ENCODE measurements at places on chromosomes 2 and 18.

DNA sequence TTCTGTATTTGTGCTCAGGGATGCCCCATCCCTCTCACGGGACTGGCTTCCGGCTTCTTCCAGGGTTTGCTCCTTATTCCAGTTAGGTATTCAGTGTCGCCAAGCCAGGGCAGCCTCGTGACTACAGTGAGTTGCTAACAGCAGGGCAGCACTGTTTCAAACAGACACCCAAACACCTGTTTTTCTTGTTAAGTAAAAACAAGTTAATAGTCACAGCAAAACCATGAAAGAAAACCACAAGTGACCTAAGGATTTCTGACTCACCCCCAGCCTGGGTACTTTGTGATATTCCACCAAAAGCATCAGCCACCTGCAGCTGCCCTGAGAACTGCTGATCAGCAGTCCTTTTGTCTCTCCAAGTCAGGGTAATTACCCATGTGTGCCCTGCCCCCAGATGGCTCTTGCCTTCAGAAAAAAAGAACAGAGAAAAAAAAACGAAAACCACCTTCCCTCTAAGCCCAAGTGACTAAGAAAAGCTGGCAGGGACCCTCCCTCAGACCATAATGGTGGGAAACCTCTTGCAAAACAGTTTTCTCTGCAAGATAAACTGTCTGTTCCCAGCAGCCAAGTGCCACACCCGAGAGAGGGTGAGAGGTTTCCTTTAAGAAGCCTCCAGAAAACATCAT lies 178.2 kb downstream of the ANAPC1 start:
- peak; percentile 69 for DNase-seq

DNA sequence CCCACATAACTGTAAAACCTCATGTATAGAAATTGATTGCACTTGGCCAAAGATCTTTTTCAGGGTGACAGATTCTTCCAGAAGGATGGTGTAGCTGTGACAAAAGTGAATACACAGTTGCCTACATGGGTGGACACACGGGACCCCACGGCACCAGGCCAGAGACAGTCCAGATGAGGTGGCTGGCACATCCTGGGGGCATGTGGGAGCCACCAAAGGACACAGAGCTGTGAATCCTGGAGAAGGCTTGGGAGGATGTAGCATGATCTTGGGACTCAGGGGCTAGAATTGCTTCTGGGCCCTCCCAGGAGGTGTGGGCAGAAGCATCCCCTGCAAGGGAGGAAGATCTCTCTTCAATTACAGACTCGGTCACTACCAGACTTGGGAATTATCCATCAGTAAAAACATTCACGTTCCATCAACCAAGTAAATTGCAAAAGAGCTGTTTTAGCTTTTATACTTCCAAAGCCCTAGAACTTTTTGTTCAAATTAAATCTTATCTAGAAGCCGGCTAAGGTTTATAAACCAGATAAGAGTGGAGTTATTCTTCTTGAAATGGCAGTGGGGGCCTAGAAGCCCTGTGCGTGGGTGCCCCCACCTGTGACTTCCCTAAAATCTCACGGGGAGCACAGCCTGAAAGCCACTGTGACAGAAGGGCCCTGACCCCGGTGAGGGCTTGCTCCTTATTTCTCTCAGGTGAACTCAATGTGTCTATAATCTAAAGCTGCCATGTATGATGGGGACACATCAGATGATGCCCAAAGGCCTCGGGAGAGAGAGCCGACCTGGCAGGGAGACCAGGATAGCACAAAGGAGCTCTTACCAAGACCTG lies 81.7 kb downstream of the SEPTIN10 start:
- no peak for DNase-seq

GRCh38 chr18:22503803-22504202 lies 86.1 kb upstream of the CTAGE1 start:
- DNase-seq: no peak

GRCh38 chr2:138090330-138090729 lies 126.1 kb downstream of the HNMT start:
- DNase-seq: no peak

DNA sequence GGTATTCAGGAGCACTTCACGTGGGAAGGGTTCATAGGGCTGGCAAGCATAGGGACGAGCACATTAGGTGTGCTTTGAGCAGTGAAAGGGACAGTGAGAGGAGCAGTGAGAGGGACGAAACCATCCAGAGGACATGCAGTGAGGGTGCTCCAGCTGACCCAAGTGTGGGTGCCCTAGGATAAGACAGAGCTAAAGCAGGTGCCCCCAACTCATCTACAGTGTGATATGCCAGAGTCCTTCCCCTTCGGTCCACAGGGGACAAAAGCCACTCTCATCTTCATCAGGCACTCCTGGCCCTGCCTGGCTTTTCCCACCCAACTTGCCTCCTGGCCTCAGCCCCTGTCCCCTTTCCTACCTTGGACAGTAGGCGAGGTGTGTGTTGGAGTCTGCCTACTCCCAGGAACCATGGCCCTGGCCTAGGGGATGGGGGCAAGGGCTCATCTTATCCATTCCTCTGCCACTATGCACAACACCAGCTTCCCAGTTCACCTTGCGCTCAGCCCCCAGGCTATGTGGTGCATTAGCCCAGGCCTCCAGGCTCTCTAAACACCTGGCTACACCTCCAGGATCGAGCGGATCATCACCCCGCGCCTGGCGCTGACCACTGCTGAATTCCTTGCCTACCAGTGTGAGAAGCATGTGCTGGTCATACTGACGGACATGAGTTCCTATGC lies 16.1 kb upstream of the ANKRD53 start:
- no peak for DNase-seq

DNA sequence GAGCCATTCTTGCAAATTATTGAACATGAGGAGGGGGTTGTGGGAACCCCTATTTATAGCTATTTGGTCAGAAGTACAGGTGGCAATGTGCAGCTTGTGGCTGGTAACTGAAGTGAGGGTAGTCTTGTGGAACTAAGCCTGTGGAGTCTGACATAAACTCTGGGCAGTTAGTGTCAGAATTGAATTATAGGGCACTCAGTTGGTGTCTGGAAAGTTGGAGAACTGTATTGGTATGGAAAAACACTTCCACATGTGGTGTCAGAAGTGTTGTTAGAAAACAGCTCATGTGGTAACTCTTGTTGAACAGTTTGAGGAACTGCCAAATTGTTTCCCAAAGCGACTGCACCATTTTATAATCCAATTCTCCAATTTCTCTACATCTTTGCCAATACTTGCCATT lies 7.5 kb downstream of the RALBP1 start:
- DNase-seq: no peak

DNA sequence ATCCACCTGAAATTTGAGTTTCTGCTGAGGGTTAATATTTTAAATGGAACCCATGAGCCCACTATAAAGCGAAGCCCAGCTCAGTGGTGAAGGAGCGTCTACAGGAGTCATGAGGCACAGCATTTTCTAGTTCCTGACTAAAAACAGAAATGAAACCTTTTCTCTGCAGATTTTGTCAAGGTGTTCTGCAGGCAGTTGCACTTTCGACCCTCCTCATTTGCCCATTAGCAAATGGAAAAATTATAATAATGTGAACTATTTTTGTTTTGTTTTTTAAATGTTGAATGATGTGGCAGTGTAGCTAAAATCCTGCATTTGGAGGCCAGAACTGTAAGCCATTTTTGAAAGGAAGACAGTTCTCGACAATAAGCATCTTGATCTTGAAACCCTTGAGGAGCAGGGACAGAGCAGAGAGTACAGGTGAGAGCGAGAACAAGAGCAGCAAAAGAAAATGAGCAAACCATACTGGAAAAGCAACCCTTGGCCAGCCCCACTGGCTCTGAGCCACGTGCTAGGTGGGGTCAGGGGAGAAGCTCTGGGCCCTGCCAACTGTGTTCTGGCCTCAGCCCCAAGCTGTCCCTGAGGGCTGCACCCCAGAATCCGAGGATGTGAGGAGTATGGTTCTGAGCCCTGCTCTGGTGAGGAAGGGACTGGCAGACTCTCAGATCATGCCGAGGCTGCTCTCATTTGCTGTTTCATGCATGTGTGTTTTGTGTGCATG lies 26.4 kb upstream of the COPS8 start:
- peak; percentile 83 for DNase-seq

- DNase-seq: no peak
Observed at GRCh38 chr2:5691221-5691984, 781 bp upstream of the SOX11 start.

- DNase-seq: no peak
Observed at GRCh38 chr2:216302981-216303676, 69.2 kb downstream of the MARCHF4 start.

DNA sequence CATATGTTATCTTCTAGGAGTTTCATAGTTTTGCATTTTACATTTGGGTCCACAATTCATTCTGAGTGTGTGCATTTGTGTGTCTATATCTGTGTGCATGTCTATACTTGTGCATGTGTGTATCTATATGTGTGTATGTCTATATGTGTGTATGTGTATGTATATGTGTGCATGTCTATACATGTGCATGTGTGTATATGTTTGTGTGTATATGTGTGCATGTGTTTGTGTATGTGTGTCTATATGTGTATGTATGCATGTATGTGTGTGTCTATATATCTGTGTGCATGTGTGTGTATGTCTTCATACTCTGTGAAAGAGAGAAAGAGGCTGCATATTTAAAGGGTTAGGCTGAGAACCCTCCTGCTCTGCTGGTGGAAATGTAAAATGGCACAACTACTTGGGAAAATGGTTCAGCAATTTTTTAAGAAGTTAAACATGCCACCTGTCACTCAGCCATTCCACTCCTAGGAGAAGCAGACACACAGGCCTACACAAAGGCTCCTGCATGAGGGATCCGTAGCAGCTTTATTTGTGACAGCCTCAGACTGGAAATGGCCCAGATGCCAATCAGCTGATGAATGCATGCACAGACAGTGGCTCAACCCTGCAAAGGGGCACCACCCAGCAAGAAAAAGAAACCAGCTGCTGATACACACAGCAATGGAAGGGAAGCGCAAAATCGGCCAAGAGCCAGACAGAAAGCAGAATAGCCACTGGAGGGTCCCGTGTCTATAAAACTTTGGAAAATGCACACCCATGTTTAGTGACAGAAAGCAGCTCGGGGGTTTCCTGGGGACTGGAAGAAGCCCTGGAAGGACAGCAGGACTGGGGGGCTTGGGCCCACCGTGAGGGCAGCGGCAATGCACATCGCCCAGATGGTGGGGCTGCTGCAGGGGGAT lies 146.8 kb downstream of the SEPTIN10 start:
- no peak for DNase-seq

- no peak for DNase-seq
Observed at GRCh38 chr2:202871300-202872141, at the start of gene ICA1L. TSS of gene ICA1L (minus strand) at chr2:202871766. CDS start at chr2:202829009, 42,757 bp downstream.

DNA sequence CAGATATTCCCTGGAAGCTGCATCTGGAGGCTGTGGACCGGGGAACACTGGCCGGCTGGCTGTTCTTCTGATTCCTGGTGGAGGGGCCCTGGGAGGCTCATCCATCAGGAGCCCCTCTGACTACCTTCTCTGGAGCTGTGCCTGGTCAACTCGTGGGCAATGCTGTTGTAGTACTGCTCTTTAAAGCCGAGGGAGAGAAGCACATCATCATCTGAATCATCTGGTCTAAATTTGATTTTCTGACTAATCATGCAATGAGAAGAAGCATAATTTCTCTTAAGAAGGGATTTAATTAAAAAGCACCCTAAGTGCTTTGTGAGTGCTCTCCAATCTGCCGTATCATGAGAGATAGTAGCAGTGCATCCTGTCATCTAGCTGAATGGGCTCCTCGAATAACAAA lies 229.5 kb downstream of the FHOD3 start:
- no peak for DNase-seq

GRCh38 chr18:45519411-45520280 lies 95.6 kb upstream of the SLC14A2 start:
- no peak for DNase-seq

GRCh38 chr18:55083461-55083860 lies 124.2 kb upstream of the CCDC68 start:
- DNase-seq: no peak

- no peak for DNase-seq
Observed at GRCh38 chr2:159562248-159562647, 54.1 kb downstream of the BAZ2B start.

DNA sequence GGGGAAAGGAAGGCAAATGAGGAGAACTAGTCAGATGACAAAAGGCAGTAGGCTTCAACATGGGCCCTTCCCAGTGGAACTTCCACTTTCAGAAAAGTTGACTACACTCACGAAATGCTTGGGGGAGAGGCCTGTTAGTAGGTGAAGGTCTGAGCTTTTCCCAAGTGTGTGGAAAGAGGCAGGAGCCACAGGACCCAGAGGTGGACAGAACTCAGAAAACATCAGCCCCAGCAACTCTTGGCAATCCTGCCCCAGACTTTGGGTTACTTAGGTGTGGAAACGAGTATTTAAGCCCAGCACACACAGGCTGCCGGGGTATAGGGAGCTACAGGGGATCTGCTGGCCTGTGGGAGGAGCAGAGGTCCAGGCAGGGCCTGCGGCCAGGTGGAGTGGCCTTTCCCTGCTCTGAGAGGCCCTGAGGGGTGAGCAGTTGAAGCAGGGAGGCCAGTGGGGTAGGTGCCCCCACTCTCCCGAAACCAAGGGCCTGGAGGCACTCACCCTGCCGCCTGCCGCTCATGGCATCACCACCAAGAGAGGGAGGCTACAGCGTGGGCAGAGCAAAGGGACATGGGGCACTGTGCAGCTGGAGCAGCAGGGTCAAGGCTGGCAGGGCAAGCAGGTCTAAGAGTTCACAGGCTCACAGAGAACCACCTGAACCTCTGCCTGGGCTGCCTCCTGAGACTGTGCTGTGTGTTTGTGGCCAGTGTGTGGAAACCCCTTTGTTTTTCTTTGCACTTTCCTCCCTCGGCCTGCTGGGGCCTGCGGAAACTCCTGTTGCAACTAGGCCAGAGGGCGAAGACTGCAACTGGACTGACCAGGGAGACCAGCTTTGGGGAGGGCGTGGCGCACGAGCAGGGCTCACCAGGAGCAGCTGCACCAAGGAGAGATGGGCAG lies 130.7 kb upstream of the SERTAD2 start:
- no peak for DNase-seq
